ENCODE measurements at places on chromosomes 13 and 19.

DNA sequence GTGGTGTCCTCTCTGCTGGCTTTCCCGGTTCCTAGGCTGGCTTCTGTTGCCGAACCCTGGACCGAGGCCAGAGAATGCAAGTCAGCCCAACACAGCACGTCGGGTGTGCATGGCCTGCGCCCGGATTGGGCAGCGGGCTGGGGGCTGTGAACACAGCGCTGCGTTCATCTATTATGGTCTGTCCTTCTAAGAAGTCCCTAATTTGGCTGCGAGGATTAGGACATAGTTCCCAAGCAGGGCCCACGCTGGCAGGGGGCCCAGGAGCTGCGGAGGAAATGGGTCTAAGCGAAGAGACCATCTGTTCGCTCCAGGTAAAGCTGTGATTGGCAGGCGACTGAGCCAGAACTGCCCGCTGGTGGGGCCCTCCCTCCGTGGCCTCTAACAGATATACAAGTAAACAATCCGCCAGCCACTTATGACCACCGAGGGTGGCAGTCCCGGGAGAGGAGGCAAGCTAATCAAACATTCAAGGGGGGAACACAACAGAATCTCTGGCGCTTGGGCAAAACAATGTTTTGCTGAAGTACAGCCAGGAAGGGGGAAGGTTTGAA is 6.0 kb downstream of the SYCE2 start:
- peak; percentile 82 for DNase-seq

DNA sequence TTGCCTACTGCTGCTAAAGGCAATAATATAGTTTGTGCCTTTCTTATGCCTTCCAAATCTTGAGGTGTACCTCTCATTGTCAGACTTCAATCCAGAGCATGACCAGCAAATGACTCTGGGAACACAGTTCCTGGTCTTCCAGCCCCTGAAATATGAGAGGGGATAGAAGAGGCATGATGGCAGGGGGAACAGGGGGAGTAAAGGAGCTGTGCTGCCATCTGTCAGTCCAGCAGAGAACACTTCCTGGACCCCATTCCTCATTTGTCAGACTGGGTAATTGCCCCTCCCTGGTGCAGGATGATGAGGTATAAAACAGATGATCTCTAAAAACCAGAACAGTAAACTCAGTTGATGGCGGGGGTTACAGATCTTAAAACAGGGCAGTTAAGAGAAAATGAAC is 618.7 kb downstream of the DIAPH3 start:
- no peak for DNase-seq

- peak; percentile 63 for DNase-seq
These were observed 8.9 kb downstream of the CIC start for GRCh38 chr19:42277821-42278451.

- no peak for DNase-seq
These were observed 4.2 kb downstream of the LGALS7B start for GRCh38 chr19:38793177-38793576.

- no peak for DNase-seq
These were observed 13.6 kb upstream of the ACOD1 start for GRCh38 chr13:76934671-76935070.

DNA sequence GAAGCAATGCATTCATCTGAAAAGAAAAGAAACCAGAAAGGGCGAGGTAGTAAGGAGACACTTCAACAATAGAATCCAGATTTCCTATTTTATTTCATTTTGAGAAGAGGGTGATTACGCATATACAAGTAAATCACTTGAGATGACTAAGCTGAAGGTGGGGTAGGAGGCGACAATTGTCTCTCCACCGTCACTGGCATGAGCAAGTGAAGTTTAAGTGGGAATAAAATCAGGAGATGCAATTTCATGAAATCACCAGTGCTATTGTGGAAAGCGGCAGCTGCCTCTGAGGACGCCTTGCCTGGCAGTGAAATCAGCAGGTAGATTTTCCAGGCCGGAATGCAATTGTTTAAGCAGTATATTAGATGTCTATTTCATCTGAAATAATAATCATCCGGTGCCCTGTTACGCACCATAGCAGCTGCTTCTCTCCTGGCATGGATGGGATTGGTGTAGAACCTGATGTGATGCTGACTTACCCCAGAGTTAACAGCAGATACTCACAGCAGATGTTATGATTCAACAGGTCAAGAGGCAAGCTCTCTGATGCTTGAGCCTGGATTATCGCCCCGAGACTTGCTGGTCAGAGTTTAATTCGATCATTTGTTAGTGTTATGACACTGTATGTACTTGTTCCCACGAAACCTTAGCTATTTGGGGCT is 64.3 kb downstream of the RASL11A start:
- DNase-seq: no peak

DNA sequence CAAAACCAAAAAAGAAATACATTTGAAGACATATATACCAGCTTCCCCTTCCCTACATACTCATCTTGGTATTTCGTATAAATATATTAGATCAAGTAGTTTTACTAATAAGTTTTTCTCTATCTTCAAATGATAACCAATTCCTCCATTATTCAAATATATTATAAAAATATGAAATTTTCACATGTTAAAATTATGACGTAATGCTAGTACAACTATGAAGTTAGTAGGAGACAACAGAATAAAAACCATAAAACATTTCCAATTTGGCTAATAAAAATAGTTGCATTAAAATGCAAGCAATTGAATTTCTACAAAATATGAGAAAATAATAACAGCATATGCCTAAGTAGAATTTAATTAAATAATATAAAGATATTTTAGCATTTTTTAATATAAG is 501.8 kb upstream of the SLITRK5 start:
- no peak for DNase-seq

- no peak for DNase-seq
These were observed 21.2 kb upstream of the RASA3 start for GRCh38 chr13:114153485-114154080.

GRCh38 chr19:5927441-5927821 is 13.4 kb downstream of the CAPS start:
- DNase-seq: no peak

- no peak for DNase-seq
These were observed 14.8 kb downstream of the TSC22D1 start for GRCh38 chr13:44561351-44561750.

DNA sequence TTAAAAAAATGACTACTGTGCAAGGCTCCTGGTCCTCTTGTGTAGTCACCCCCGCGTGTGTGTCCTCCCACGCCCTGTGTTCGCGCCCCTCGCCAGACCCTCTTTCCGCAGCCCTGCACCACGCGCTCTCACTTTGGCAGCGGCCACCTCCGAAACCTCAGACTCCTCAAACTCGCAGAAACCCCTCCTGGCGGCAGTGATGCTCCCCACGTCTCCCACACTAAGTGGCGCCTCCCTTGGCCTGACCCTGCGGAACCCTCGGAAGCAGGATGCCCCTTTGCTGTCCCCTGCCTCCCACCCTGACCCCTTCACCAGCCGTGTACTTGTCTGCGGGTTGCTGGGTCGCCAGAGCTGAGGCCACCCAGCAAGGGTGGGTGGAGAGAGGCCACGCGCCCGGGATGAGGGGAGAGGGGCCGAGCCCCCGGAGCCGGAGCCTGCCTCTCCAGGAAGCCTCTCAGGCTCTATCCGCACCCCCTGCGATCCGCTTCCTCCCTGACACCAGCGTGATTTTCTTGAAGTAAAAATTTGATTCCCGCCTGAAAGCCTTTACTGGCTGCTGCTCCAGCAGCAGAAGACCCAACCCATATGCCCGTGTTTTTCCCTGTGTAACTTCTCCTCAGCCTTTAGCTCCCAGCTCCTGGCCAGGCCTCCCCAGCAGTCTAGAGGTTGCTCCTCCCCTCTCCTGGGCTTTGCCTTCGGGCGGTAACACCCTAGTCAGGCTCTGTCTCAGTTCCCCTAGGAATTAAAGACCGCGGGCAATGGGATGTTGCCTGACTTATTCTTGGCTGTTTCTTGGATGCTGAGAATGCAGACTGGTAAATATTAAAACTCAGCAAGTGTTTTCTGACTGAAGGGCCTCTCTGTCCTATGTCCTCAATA is 55.2 kb downstream of the MIPEP start:
- DNase-seq: no peak

DNA sequence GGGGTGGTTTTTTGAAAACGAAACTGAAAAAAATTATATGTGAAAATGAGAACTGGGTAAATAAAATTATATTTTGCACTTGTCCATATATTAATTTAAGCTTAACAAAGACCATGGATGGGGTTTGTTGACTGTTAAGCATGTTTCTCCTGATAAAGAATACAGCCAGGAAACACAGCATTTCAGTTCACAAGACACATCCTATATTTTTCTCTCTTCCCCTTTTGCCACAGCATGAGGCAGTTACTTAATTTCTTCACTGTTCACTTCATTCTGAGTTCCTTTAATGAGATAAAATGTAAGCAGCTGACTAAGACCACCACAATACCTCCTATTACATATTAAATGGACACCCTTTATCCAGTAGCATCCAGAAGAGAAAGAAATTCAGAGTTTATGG is 64.0 kb downstream of the RXFP2 start:
- no peak for DNase-seq

- DNase-seq: no peak
These were observed 2.8 kb downstream of the ADGRL1 start for GRCh38 chr19:14203177-14203576.
